Fibroblast of skin of left biceps (primary cell): ENCODE measurements at places on chromosomes 4 and X.
A peak's percentile ranks its signal among the peaks of the same experiment; 100 is the strongest.

GRCh38 chrX:118519411-118520215, 24.0 kb downstream of the DOCK11 start:
- DNase-seq, result no peak

GRCh38 chr4:153426207-153426885, 39.8 kb upstream of the TMEM131L start:
- DNase-seq, result no peak

DNA sequence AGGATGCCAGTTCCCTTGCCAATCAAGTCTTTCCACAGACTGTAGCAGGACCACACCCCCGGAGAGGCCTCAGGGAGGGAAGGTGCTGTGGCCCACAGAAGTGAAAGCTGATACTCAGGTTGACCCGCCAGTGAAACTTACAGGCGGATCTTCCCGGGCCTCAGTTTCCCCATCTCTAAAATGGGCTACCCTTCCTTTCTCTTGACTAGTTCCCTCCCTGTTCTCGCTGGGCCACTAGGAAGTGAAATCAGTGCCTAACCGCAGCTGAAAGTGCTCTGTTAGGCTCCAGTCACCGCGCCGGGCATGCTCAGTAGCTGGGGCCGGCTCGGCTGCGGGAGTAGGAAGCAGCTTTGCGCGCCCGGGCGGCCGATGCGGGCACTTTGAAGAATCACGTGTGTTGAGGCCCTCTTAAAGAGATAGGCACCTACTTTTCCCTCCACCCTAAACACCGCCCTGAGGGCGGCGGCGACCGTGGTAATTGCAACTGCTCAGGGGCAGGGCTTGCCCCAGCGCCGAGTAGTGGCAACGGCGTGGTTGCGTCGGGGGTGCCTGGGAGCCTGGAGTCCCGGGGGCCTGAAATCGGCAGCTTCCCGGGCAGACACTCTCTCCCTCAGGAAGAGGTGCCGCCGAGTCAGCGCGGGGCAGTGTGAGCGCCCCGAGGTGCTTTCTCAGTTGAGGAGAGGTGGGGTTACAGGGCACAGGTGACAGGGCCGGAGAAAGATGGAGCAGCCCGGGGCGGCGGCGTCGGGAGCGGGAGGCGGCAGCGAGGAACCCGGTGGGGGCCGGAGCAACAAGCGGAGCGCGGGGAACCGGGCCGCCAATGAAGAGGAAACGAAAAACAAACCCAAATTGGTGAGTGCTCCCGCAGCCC, at the start of gene DIAPH2:
DIAPH2 (plus strand) TSS at position 504 of the 871 bp plus-strand sequence.
- peak; percentile 32 for DNase-seq

GRCh38 chrX:97045470-97045869, 161.8 kb downstream of the RPA4 start:
- no peak for DNase-seq

DNA sequence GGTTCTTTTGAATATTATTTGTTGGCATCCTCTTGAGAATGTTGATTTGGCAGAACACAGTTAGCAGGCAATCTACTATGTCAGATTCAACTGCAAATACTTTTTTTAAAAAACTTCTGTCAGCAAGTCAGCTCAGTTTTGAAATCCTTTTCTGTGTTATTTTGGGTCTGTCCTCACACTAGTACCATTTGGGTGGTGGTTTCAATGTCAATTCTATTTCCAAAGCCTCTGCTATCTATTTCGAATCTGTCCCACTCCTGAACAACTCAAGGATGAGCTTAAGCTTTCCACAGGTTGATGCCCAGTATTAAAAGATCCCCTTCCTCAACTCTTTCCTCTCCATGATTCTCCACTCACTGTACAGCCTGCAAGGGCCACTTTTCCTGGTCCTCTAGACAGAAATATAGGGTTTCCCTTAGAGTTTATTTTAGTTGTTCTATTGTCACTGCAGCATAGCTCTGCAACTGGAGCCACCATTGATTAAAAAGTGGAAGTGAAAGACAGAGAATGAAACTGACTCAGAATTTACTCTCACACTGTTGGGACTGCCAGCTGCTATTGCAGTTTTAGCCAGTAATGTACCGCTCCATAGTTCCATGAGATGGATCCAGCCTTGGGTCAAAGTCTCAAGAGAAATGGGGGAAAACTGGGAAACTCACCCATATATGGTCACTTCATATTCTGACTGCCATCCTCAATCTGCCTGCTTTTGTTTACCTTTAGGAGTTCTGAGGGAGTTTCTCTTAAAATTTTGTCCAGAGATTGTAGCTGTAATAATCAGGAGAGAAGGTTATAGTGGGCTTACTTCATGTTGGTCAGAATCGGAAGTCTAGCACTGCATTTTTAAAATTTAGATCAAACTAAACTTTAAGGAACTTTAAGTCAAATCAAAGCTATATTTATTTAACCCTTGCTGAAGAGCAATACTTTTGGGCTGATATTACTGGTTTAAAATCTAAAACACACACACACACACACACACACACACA, 14.6 kb downstream of the HDX start:
- no peak for DNase-seq

- no peak for DNase-seq
Measured at GRCh38 chr4:142846108-142846728, at the start of gene INPP4B. Gene INPP4B (minus strand): TSS chr4:142846301.

GRCh38 chr4:78710536-78710935, 65.6 kb upstream of the BMP2K start:
- no peak for DNase-seq

DNA sequence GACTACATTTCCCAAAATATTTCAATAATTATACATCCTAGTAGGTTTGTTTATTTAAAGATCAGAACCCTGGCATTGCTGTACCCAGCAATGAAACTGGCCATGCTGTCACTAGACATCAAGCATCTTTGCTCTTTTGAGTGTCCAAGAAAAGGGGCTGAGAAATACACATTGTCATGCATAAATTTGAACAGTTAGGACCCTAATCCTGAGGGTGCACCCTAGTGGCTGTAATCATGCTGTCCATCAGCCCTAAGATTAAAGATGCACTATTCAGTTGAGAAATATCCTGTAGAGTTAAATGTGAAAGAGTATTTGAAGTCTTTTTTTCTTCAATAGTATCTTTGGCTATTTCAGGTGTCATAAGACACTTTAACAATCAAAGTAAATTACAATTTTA, 108.8 kb downstream of the NFKB1 start:
- DNase-seq, result no peak

DNA sequence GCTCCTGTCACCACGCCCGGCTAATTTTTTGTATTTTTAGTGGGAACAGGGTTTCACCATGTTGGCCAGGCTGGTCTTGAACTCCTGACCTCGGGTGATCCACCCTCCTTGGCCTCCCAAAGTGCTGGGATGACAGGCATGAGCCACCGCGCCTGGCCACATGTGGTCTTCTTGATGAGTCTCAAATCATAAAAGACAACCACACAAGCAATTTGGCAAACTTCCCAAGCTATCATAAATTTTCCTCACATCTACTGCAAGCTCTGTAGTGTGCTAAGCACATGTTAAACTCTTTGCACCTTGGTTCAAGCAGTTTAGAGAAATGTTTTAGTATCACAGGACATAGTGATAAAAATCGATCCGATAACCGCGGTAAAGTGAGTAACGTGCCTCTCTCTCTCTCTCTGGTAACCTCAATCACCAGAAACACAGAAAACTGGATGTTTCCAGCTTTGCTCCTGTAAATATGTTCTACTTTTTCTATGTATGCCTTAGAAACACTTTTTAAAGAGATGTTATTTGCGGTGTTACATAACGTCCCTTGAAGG, 256.8 kb downstream of the DHRSX start:
- peak; percentile 82 for DNase-seq

DNA sequence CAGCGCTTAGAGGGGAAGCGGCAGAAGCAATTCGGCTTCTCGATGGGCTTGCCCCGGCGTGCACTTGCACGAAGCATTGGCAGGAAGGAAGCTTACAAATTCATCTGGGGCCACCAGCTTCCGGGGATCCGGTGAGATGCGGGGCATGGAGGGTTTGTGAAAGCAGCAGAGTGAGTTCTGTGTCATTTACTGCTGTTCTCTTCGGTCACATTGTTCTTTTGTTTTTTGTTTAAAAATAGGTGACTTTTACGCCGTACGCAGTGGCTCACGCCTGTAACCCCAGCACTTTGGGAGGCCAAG, 47.0 kb downstream of the ASMT start:
- DNase-seq, result no peak

- DNase-seq, result no peak
Measured at GRCh38 chrX:72100824-72101351, 30.8 kb downstream of the RTL5 start.

DNA sequence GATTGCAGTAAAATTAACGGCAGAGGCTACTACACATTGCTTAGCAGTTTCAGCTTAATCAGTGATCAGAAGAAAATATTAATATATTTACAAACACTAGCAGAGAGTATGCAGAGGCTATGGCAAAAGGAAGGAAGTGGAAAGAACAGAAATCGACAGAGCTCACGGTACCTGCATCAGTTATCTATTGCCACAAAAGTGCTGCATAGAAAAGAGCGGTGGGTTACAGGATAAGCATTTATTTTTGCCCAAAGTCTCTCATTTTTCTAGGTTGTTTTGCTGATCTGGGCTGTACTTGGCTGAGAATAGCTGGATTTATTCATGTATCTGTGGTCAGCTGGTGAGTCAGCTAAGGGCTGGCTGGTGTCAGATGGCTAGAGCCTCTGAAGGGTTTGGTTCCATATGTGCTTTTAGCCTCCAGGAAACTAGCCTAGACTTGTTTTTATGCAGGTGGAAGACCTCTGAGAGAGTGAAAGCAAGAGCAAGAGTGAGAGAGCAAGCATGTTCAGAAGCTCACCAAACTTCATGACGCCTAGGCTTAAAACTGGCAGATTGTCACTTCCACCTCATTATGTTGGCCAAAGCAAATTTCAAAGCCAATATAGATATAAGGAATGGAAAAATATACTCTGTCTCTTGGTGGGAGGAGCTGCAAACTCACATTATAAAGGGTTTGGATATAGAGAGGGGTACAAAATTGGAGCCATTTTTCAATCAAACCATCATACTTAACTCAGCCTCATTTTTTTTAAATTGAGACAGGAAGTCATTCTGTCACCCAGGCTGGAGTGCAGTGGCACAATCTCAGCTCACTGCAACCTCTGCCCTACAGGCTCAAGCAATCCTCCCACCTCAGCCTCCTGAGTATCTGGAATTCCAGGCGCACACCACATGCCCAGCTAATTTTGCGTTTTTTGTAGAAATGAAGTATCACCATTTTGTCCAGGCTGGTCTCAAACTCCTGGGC, 153.2 kb upstream of the RPL34 start:
- no peak for DNase-seq

DNA sequence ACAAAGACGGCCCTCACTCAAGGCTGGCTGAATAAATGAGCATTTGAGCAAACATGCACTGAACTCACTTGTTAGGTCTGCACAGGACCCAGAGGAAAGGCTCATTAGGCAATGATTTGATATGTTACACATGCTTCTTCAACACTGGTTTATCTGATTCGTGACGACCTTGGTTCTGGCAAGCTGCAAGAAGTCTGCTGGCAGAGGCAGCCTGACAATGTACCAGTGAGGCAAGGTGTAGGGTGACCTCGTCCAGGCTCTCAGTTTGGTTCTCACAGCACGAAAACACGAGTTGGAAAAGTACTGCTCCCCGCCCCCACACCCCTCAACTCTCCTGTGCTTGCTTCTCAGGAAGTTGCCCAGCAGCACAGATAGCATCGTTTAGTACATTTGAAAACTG, 63.1 kb upstream of the CITED1 start:
- no peak for DNase-seq

GRCh38 chr4:174334628-174335027, 50.9 kb downstream of the CEP44 start:
- DNase-seq, result no peak

DNA sequence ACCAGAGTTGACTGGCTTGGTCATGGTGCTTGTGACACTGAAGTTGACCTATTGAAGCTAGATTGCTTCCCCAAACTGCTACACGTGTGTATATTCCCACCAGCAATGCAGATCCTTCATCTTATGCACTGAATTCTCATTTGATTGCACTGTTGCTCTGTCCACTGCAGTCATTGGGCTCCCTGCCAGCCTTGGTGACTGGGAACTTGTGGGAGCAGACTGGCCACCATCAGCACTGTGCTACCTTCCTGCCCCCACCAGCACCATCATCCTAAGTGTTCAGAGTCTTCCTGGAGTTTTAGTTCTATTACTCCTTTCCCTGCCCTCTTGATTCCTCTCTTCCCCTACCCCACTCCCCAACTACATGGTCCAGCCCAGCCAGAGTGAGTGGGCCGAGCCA, 117.7 kb upstream of the PRPS2 start:
- DNase-seq, result no peak

DNA sequence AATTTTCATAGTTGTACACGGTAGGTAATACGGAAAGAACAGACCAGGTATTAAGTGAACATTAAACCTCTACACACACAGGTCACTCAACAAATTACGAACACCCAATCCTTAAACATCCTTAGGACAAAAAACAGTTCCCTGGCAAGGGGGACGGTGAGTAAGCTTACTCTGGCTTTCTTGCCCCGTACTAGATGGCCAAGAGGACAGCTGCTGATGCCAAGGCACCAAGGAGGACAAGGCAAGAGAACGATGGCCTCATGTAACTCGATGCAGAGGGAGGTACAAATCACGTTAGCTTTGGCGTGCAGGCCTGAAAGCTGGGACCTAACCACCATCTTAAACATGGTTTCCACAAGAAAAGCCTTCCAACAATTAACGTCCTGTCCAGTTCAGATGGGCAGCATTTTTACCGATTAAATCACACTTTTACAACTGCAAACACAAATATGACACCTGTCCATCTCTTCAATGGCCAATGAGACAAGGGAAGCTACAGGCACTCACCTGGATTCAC, 23.7 kb downstream of the FAT1 start:
- no peak for DNase-seq

DNA sequence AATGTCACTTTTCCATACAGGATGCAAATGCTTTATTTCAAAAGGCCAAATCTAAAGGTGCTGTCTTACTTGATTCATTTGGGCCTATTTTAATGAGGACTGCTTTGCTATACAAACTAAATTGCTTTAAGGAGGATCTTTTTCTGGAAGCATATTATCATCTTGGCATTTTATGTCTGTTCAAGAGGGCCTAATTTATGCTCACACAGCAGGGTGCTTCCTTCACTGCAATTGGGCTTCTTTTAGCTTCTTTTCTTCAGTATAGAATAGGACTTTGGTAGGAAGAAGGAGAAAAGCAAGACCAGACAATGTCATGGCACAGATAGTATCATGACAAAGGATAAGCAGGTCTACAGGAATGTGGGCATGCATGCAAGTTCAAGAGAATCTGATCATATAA, 222.4 kb upstream of the ANKRD50 start:
- DNase-seq, result no peak

GRCh38 chr4:47837908-47838294, at the start of gene CORIN:
Gene CORIN (minus strand): TSS chr4:47838067. CDS start chr4:47837949, 118 bp downstream.
- DNase-seq, result no peak

DNA sequence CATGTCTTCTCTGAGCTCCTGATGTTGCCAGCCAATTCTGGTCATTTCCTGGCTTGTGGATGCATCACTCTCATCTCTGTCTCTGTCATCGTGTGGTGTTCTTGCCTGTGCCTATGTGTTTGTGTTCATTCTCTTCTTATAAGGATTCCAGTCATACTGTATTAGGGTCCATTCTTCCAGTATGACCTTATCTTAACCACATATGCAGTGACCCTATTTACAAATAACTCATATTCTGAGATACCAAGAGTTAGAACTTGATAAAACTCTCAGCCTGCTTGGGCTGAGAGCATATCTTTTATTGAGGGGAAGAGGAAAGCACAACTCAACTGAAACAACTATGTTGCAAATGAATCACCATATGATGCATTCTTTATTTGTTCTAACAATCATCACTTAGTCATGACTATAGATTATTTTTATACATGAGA, 189.0 kb upstream of the ANXA10 start:
- DNase-seq, result no peak

GRCh38 chr4:158157412-158157811, 15.4 kb downstream of the GASK1B start:
- no peak for DNase-seq
